Neuronal stem cell (in vitro differentiated cells): ENCODE measurements at places on chromosomes 7 and 10.

- H3K36me3 ChIP-seq: peaks cover 94% of the 10 kb centered on the region
- no peak overlapping the region for H3K27ac ChIP-seq
- no peaks in the 10 kb centered on the region for H3K4me1 ChIP-seq
Measured at GRCh38 chr7:23410446-23411183, 59.7 kb downstream of the IGF2BP3 start.

GRCh38 chr7:134865001-134865845 is 85.8 kb downstream of the CALD1 start:
- DNase-seq: no peak
- H3K27me3 ChIP-seq: no peaks in the 10 kb centered on the region
- peak overlapping the region; percentile 22 for H3K27ac ChIP-seq
- peaks cover 5% of the 10 kb centered on the region for H3K36me3 ChIP-seq
- no peak overlapping the region for H3K4me3 ChIP-seq

- peaks cover 11% of the 10 kb centered on the region for H3K4me1 ChIP-seq
- no peak overlapping the region for H3K27ac ChIP-seq
- DNase-seq: peak; percentile 65
- no peaks in the 10 kb centered on the region for H3K36me3 ChIP-seq
- no peak overlapping the region for H3K4me3 ChIP-seq
Measured at GRCh38 chr7:26078437-26079336, 73.3 kb upstream of the NFE2L3 start.

DNA sequence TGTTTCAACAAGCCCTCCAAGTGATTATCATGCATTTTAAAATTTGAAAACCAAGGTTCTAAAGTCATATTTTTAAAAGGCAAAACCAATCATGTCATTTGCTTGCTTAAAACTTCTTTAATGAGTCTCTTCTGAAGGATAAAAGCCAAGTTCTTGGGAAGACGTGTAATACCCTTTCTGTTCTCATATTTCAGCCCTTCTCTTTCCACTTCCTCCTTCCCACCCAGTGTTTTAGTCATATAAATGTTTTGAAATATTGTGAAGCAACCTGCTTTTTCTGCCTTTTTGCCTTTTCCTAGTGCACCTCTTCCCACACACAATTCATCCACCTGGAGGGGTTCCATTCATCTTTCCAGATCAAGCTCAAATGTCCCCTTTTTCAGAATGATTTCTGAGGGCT is 211.1 kb upstream of the LRRTM3 start:
- no peaks in the 10 kb centered on the region for H3K4me1 ChIP-seq
- no peak overlapping the region for H3K27ac ChIP-seq
- no peaks in the 10 kb centered on the region for H3K36me3 ChIP-seq
- no peaks in the 10 kb centered on the region for H3K27me3 ChIP-seq

- no peak overlapping the region for H3K4me3 ChIP-seq
- H3K27me3 ChIP-seq: no peaks in the 10 kb centered on the region
- no peaks in the 10 kb centered on the region for H3K36me3 ChIP-seq
- H3K27ac ChIP-seq: no peak overlapping the region
Measured at GRCh38 chr10:86130041-86130440, 236.6 kb downstream of the GRID1 start.

DNA sequence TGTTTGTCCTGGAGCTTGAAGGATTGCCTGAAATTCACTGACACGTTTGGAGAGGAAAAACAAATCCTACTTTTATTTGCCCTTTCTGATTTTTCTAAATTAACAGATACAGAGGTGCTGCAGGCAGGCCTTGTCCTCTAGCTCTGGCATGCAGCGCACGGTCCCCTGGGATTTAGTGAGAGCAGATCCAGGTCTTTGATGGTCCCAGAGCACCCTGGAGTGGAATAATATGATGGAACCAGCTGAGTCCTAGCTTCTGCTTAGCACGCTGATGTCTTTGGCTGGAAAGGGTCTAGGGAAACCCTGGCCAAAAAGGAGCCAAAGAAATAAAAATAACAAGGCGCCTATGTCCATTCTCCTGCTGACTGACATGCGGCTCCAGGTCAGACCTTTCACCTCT is 40.5 kb downstream of the C10orf120 start:
- H3K36me3 ChIP-seq: no peaks in the 10 kb centered on the region
- H3K27ac ChIP-seq: no peak overlapping the region
- no peak overlapping the region for H3K4me3 ChIP-seq
- no peak for DNase-seq
- no peaks in the 10 kb centered on the region for H3K27me3 ChIP-seq
- no peaks in the 10 kb centered on the region for H3K4me1 ChIP-seq

DNA sequence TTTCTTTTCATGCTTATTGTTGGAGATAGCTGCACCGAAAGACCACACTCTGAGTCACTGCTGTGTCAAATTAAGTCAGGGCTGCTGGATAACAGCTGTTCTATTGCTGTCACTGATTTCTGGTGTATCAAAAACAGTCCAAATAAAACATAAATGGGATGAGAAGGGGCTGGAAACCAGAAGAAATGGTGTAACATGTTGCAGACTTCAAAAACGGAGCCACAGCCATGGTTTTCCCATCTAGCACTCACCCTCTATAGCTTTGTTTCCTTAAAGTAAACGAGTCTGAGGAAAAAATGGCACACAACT is 103.3 kb upstream of the DIP2C start:
- DNase-seq: no peak
- peaks cover 2% of the 10 kb centered on the region for H3K27me3 ChIP-seq
- H3K4me1 ChIP-seq: no peaks in the 10 kb centered on the region
- H3K27ac ChIP-seq: no peak overlapping the region

DNA sequence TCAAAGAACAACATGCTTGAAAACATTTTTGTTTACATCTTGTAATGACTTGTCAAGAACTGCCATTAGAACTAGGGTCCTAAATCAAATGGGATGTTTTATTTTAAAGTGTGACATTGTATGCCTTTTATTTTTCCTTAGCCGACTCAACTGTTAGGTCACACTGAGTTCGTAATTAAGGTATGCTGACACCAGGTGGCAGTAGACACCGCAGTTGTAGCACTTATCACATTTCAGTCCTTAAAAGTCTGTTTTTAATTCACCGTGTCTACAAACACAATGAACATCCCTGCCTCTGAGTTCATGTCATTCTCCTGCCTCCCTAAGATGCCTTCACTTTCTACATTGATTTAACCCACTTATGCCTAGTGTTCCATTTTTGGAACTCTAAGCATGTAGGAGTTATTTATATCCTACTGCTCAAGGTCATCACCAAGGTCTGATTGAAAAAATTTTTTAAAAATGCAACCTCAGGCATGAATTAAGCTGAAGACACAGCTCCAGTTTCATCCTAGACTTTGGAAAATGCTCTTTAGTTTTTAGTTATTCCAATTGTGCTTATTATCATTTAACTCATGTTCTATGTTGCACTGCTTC is 186.1 kb downstream of the BMPER start:
- DNase-seq: peak; percentile 29
- no peak overlapping the region for H3K27ac ChIP-seq
- H3K27me3 ChIP-seq: no peaks in the 10 kb centered on the region
- H3K36me3 ChIP-seq: no peaks in the 10 kb centered on the region

DNA sequence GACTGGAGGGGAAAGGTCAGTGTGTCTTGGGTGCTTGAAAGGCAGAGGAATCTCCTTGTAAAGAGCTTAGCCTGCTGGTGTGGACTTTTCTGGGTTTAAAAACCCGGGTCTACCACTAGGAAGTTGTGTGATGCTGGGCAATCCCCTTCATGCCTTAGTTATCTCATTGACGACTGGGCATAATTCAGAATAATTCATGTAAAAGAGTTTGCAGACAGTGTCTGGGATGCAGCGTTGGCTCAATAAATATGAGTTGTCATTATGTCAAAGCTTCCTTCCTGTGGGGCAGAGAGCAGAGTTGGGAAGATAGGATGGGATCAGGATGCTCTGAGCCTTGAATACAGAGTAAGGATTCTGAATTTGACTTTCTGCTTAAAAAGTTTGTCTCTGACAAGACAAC is 196.4 kb downstream of the ADRA2A start:
- no peak overlapping the region for H3K4me3 ChIP-seq
- H3K27ac ChIP-seq: no peak overlapping the region
- no peaks in the 10 kb centered on the region for H3K27me3 ChIP-seq
- no peak for DNase-seq

GRCh38 chr10:7813481-7813880 is 4.8 kb upstream of the TAF3 start:
- no peak overlapping the region for H3K4me3 ChIP-seq
- H3K27ac ChIP-seq: no peak overlapping the region
- no peak for DNase-seq
- no peaks in the 10 kb centered on the region for H3K4me1 ChIP-seq
- H3K27me3 ChIP-seq: no peaks in the 10 kb centered on the region

GRCh38 chr7:78346827-78347226 is 548.3 kb downstream of the PHTF2 start:
- no peak overlapping the region for H3K27ac ChIP-seq
- H3K27me3 ChIP-seq: no peaks in the 10 kb centered on the region
- no peaks in the 10 kb centered on the region for H3K36me3 ChIP-seq

GRCh38 chr7:153193144-153193595 is 433.6 kb downstream of the ACTR3B start:
- no peak overlapping the region for H3K27ac ChIP-seq
- peak; percentile 43 for DNase-seq
- H3K4me1 ChIP-seq: no peaks in the 10 kb centered on the region
- no peaks in the 10 kb centered on the region for H3K36me3 ChIP-seq
- H3K27me3 ChIP-seq: no peaks in the 10 kb centered on the region

DNA sequence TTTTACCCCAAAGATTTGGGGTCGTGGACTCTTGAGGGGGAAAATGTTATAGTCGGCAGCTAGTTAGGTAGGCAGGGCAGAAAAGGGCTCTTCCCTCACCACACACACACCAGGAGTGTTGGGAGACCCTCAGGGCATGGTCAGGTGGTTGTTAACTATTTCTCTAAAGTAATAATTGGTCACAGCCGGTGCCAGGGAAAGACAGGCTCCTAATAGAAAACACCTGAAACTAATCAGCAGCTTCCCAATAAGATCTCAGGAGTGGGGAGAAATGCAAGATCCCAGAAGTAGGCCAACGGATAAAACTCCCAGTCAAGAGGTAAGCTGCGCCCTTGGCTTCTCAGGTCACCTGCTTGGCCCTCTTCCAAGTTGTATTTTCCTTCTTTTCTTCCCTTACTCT is 213.1 kb downstream of the PHTF2 start:
- H3K27ac ChIP-seq: no peak overlapping the region
- H3K36me3 ChIP-seq: no peaks in the 10 kb centered on the region
- no peak overlapping the region for H3K4me3 ChIP-seq
- H3K4me1 ChIP-seq: no peaks in the 10 kb centered on the region
- no peak for DNase-seq

DNA sequence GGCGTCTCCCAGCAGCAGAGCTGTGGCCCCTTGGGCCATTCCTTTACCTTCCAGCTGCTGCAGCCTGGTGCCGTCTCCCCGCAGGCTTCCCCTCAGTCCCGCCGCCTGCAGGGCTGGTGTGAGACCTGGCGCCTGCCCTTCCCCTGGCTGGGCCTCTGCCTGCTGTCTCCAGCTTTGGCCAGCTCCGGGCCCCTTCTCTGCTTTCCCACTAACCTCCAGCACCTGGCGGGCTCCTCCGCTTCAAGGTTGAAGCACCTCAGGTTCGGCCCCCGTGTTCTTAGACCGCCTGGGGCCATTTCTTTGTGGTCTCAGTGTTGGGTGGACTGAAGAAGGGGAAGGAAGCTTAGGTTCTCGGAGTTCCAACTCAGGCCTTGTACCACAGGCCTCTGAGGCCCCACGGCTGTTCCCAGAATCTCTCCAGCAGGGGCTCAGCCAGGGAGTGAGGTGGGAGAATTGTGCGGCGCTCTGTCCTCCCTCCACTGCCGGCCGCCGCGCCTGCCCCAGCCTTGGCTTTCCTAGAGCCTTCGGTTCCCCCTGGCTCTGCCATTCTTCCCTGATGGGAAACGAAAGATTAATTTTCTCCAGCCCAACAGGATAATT is 30.3 kb downstream of the GBX1 start:
- H3K4me1 ChIP-seq: peaks cover 17% of the 10 kb centered on the region
- no peaks in the 10 kb centered on the region for H3K27me3 ChIP-seq
- no peak for DNase-seq
- H3K36me3 ChIP-seq: peaks cover 32% of the 10 kb centered on the region
- H3K4me3 ChIP-seq: no peak overlapping the region

GRCh38 chr10:79045566-79046175 is 23.1 kb upstream of the ZMIZ1 start:
- no peaks in the 10 kb centered on the region for H3K27me3 ChIP-seq
- peak overlapping the region; percentile 16 for H3K4me3 ChIP-seq
- no peaks in the 10 kb centered on the region for H3K36me3 ChIP-seq
- DNase-seq: no peak

GRCh38 chr10:17659365-17659764 is 15.4 kb downstream of the STAM start:
- no peak for DNase-seq
- H3K36me3 ChIP-seq: peaks cover 30% of the 10 kb centered on the region
- H3K4me3 ChIP-seq: no peak overlapping the region

DNA sequence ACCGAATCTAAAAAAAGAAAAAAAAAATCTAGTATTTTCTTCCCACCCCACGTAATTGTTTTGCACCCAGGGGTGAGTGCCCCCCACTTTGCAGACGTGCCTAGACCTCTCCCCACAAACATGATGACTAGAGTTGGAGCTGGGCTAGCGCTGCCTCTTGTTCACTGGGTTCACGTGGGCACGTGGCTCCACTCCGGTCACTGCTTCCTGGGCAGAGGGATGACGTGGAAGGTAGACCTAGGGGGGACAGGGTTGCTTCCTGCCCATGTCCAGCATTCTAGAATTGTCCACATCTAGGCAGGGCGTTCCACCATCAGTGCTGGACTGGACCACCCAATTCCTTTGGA is 861 bp upstream of the LIMK1 start:
- H3K4me3 ChIP-seq: peak overlapping the region; percentile 65
- no peaks in the 10 kb centered on the region for H3K27me3 ChIP-seq
- peak overlapping the region; percentile 92 for H3K27ac ChIP-seq
- H3K36me3 ChIP-seq: peaks cover 3% of the 10 kb centered on the region

- H3K36me3 ChIP-seq: no peaks in the 10 kb centered on the region
- DNase-seq: no peak
- H3K4me3 ChIP-seq: no peak overlapping the region
- peaks cover 3% of the 10 kb centered on the region for H3K27me3 ChIP-seq
- H3K27ac ChIP-seq: no peak overlapping the region
- H3K4me1 ChIP-seq: peaks cover 11% of the 10 kb centered on the region
Measured at GRCh38 chr10:123761666-123762230, 95.6 kb downstream of the GPR26 start.
